NCI-H1105 (cell line): ENCODE measurements at places on chromosomes 11 and 22.

DNA sequence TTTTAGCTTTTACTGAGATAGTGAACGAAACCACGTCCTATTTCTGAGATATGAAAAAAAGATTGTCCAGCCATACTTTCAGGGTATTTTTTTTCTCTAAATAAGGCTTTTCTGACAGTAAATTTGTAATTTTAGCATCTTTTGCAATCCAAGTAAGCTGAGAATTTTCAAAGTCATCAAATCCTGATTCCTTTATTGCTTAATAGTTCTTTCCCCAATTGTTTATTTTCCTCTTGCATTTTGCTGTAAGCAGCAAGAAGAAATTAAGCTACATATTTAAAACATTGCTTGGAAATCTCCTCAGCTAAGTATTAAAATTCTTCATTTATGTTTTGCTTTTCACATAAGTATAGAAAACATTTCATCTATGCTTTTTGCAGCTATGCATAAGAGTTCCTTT, 493.3 kb upstream of the CCDC179 start:
- no peak for DNase-seq

GRCh38 chr22:48669986-48670716, 1157.5 kb downstream of the BRD1 start:
- DNase-seq, result no peak

GRCh38 chr22:48423481-48423911, 1404.2 kb downstream of the BRD1 start:
- no peak for DNase-seq

DNA sequence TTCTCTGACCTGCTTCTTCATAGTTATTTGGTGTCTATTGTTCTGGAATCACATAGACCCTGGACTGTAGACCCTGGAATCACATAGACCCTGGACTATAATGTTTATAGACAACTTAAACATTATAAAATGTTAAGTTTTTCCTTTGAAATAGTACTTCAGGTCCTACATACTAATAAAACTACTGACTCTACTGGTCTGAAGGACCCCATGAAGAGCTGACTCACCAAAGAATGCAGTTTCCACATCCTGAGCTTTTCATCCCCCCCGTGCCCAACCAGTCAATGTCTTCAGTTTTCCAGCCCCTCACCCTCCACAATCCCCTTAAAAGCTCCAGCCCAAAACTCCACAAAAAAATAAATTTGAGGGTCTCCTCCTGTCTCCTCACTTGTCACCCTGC, 6.6 kb upstream of the PLEKHA7 start:
- no peak for DNase-seq

DNA sequence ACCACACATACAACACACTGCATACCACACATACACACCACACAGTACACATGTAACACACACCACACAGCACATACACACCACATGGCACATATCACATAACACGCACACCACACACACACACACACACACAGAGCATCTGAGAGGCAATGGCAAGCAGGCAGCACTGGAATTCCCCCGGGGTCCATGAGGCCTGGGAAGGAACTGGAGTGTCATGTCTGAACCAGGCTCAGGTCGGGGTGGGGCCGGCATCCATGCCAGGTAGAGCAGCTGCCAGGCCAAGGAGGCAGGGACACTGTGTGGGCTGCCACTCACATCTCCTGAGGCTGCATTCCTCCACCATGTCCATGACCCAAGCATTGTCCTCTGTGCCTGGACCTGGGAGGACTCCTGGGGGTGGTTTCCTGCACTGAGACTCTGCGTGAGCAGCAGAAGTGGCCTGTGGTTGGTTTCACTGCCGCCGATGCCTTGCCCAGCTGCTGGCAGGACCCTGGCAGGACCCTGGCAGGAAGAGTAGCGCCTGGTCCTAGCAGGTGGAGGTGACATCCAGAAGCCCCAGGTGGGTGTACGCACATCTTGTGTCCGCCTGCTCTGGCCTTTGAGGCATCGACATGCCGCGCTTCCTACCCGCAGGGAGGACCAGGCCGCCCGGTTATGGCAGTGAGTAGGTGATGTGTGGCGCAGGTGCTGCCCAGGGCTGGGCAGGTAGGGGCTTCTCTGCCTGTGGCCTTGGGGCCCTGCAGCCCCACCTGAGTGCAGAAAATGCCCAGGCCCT, 1280.4 kb downstream of the TBC1D22A start:
- DNase-seq, result no peak

DNA sequence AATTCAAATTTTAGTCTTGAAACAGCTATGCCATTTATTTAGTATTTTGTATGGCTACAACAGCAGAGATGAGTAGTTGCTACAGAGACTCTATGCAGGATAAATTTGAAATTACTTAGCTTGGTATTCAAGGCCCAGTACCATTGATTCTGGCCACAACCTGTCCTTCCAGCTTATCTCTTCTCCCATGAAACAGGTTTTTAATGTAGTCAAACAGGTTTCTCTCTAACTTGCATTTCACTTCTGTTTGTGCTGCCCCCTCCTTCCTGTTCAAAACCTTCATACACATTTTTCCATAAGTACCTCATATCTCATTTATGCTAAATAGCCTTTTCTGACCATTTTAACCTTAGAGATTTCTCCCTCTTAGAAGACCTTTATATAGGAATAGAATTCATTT, 3.3 kb downstream of the USP47 start:
- peak; percentile 32 for DNase-seq

DNA sequence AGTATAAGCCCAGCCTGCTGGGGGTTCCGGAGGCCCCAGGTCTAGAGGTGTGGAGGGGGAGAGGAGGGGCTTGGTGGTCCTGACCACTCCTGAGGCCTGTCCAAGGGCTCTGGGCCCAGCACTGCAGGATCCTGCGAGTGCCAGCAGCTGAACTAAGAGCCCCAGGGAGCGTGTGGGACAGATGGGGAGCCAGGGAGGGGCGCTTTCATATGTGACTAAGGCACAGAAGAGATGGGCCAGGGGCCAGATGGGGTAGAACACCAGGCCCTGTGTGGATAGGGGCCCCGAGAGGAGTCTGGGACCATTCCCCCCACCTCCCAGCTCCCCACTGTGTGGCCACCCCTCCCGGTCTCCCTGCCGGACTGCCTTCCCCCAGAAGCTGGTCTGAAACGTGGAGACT, 18.4 kb downstream of the MAFF start:
- DNase-seq, result no peak

DNA sequence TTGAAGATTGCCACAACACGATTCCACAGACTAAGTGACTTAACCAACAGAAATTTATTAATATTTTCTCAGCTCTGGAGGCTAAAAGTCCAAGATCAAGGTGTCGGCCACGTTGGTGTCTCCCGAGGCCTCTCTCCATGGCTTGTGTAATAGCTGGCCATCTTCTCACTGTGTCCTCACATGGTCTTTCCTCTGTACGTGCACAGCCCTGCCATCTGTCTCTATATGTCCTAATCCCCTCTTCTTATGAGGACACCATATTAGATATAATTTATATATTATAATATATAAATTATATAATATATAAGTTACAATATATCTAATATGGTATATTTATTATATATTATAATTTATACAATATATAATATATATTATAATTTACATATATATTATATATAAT, 25.1 kb upstream of the SCGB1A1 start:
- DNase-seq, result no peak

- no peak for DNase-seq
Observed at GRCh38 chr11:119891055-119891768, 162.2 kb upstream of the NECTIN1 start.

DNA sequence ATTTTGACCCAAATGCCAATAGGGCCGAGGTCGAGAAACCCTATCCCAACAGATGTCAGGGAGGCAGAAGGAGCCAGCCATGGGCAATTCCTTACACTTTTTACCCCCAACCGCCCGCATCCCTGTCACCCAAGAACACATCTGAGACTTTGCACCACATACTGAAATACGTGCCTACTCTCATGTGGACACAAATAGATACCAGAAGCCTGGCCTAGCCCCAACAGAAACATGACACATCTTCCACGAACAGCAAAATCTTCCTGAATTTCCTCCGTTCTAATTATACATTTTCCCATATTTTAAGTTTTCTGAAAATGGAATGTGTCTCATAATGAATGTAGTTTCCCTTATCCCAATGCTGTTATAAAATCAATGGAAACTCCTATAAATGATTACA, 64.7 kb downstream of the SLC1A2 start:
- DNase-seq, result no peak

DNA sequence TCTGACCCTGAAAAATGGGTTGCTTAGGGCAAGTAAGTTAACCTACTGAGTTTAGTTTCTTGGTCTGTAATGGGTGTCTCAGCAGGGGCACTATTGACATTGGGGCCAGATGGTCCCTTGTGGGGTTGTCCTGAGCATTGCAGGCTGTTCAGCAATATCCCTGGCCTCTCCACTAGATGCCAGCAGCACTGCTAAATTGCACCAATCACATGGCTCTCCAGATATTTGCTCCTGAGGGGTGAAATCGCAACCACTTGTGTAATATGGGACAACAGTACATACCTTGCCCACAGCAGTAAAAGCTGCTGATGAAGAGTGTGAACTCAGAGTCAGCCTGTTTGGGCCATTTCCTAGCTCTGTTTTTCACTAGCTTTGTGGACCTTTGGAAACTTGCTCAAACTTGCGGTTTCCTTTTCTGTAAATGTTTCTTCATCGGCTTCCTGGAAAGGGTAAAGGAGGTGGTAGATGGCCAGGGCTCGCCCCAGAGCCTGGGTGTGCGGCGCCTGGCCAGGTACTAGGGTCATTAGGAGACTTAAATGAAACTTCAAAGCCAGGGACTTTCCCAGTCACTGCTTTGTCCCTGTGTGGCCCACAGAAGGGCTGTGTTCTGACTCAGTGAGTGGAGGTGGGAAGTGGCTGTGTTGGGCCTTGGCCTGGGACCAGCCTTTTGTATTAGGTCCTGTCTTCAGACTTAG, 13.0 kb downstream of the NCF4 start:
- no peak for DNase-seq

DNA sequence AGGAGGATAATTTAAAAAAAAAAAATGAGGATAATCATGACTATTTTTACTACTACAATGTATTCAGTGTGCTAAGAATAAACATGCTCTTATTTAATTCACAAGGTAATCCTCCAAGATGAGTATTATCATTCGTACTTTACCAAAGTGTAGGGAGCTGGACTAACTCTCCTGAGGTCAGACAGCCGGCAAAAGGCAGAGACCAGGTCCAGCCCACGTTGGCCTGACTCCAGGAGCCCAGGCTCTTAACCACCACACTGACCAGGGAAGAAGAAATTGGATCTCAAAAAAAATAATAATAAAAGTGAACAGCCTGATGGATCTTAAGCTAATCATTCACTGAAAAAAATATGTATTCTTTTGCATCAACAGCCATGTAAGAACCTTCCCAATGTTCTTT, 25.2 kb downstream of the PLAAT3 start:
- DNase-seq, result no peak

GRCh38 chr11:85171648-85172257, 455.4 kb downstream of the DLG2 start:
- no peak for DNase-seq

DNA sequence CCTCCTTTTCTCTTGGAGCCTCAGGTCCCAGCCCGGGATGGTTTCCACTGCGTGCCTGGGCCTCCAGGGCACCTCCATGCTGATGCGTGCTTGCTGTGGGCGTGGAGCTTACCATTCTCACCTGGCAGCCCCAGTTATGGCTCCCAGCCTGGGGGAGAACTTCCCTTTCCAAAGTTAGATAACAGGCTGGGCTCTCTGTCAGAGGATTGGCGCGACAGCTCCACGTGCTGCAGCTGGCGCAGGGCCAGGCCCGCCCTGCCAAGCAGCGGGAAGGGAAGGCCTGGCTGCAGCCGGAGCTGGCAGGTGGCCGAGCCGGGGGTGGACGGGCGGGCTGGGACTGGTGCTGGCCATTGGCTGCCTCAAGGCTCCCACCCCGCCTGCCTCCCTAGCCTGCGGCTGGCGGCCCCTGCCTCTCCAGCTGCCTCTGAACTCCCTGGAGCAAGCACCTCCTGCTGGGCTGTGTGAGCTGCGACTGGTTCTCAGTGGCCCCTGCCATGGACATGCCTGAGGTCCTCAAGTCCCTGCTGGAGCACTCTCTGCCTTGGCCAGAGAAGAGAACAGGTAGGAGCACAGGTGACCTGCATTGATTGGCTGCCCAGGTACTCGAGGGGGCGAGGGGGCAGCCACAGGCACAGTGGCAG, 14.6 kb upstream of the TEF start:
- peak; percentile 95 for DNase-seq

DNA sequence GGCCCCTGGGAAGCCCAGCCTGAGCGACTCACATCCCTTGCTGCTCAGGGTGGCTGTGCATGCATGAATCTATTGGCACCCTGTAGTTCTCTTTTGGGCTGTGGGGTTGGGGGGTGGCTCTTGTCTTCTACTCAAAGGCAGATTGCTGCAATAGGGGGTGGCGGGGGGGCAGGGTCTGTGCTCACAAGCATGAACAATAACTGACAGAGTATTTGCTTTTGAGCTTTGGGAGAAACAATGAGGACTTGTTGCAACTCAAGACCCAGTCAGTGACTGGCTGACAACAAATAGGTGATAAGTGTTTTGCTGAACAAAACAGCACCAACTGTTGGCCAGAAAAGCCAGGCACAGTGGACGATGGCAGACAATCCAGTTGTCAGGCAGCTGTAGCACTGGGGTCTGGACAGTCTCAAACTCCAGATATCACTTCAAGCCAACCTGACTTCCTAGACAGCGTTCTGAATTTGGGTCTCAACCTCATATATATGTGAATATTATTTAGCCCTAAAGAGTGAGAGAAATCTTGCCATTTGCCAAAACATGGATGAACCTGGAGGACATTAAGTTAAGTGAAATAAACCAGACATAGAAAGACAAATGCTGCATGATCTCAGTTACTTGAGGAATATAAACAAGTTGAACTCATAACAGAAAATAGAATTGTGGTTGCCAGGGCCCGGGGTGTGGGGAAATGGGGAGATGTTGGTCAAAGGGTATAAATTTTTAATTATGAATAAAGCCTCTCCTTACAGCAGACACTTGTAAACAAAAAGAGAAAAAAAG, 61.7 kb downstream of the ME3 start:
- no peak for DNase-seq

DNA sequence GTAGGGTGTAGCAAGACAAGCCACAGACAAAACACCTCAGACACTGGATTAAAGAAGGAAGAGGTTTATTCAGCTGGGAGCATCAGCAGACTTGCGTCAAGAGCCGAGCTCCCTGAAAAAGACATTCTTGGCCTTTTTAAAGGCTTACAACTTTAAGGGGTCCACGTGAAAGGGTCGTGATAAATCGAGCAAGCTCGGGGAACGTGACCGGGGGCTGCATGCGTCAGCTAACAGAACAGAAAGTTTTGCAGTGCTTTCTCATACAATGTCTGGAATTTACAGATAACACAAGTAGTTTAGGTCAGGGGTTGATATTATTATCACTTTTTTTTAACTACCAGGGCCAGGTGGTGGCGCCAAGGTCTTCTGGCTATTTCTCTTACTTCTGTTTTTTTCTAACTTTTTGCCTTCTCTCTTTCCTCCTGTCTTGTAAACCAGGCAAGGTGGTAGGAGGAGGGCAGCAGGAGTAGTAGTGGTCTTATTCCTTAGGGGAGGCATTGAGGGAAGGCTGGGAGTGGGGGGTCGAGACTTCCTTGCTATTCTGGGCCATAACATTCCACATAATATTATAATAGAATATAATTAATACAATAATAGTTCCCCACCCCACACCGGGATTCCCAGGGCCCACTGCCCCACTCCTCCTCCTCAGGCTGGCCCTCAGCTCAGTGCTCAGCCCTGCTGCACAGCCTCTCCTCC, 587 bp upstream of the ALDH3B1 start:
- no peak for DNase-seq
